ENCODE measurements at places on chromosomes 13 and 19. TPM values are rescaled to one million over a fixed set of nuclear protein-coding genes. Genes with fewer than 3 reads are reported as not detected.

- no peak for DNase-seq
These were observed 3.8 kb upstream of the ACTL9 start for GRCh38 chr19:8702350-8702749.

- no peak for DNase-seq
These were observed 162.1 kb downstream of the GPC6 start for GRCh38 chr13:93388701-93389100.

GRCh38 chr13:20775961-20776360 lies 2.2 kb upstream of the EEF1AKMT1 start:
- no peak for DNase-seq

DNA sequence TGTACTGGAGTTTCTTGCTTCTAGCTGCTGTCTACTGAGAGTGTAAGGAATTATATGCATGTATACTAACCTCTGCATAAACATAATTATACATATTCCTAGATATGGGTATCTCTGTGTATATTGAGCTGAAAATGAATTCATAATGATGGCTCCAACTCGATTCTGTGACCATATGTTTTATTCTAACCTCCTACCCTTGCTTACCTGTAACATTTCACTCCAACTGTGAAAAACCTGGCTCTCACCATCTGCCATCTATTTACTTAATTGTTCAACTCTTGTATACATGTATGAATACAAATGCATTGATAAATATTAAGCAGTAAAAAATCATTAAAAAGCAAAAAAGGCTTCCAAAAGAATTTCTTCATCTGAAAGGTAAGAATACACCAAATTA lies 1729.5 kb upstream of the SPRY2 start:
- DNase-seq = no peak

The NLRP5 gene
- not detected for total RNA-seq

- no peak for DNase-seq
These were observed 44.1 kb downstream of the SLITRK6 start for GRCh38 chr13:85755123-85755522.

DNA sequence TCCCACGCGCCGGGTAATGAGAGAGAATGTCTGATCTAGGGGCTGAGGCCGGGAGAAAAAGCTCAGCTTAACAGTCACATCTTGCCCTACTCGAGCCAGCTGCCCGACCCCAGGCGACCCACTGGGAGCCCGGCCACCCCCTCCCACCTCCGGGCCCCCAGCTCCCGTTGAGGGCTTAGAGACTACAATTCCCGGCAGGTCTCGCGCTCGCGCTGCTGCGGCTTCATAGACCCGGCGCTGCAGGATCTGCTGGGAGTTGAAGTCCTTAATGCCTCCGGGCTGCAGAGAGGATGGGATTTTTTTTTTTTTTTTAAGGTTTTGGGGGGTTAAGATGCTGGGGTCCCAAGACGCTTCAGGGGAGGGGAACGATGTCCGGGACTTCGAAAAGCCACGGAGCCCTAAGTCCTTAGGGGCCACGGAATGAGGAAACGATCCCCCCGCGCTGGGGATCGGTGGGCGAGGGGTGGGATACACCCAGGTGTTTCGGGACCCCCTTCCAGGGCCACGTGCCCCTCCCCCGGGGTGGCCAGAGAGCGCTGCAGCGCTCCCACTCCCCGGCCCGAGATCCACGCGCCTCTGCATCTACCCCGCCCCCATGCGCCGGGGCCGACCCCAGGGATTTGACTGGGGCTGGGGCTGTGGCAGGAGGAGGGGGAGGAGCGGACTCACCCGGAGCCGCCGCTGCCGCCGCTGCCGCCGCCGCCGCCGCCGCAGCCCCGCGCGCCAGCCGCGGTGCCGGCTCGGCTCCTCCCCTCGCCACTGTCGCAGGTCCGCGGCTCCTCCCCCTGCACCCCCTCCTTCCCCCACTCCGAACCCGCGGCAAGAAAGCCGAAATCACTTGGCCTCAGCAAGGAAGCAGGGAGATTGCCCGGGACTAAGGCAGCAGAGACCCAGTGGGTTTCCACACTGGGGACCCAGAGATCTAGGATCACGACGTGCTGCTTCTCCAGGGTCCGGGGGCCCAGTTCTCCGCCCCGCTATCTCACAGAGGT lies at the start of gene SYT3:
TSS of gene SYT3 (minus strand) at position 761 of the 992 bp plus-strand sequence. CDS start 2,470 bp downstream, outside the sequence.
- DNase-seq = no peak

GRCh38 chr13:32315238-32316027 lies at the start of the genes BRCA2 and ZAR1L:
BRCA2 (plus strand) TSS chr13:32315508; CDS start chr13:32316461, 953 bp downstream.
ZAR1L (minus strand) TSS chr13:32315363; CDS start chr13:32311925, 3,438 bp downstream.
- no peak for DNase-seq

The PSG7 gene
- total RNA-seq = not detected

The ZNF132 gene
- total RNA-seq = 3.3 TPM

- DNase-seq = no peak
These were observed 2.2 kb downstream of the UPF3A start for GRCh38 chr13:114283576-114283975.

GRCh38 chr19:38059897-38060296 lies 152.9 kb downstream of the SIPA1L3 start:
- peak; percentile 72 for DNase-seq

GRCh38 chr19:1470305-1471009 lies 8.6 kb downstream of the C19orf25 start:
- no peak for DNase-seq

The COL4A2 gene
- total RNA-seq = 1,851 TPM

Data from glomerular endothelial cell (primary cell).